ENCODE measurements at places on chromosomes 1 and 21.

DNA sequence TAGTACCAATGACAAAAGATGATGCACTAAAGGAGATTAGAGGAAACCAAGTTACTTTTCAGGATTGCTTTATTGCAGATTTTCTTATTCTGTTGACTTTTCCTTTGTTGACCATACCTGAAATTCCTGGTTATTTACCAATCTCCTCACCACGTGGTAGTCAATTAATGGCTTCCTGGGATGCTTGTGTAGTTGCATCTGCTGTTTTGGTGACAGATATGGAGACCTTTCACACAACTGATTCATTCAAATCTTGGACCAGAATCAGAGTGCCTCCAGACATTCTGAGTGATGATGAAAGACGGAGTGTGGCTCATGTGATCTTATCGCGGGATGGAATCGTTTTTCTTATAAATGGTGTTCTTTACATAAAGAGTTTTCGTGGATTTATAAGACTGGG lies 91.3 kb downstream of the CATSPERE start:
- DNase-seq, result no peak

GRCh38 chr1:3700631-3701030 lies 48.3 kb downstream of the TP73 start:
- DNase-seq, result no peak

DNA sequence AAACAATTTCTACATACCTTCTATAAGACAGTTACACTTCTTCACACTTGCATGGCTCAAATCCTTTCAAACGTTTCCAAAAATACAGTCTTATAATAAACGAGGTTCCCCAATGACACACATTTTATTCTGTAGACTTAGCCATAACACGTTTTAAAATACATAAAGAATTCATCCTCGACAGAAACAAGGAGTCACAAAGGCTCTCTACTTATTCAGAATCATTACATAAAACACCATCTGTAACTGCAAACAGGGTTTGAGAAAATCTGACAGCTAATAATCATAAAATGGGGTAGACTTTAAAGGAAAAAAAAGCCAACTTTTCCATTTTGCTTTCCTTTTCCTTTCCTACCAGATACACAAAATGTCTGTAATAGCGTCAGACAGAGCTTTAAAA lies 1.8 kb downstream of the PIK3R3 start:
- no peak for DNase-seq

DNA sequence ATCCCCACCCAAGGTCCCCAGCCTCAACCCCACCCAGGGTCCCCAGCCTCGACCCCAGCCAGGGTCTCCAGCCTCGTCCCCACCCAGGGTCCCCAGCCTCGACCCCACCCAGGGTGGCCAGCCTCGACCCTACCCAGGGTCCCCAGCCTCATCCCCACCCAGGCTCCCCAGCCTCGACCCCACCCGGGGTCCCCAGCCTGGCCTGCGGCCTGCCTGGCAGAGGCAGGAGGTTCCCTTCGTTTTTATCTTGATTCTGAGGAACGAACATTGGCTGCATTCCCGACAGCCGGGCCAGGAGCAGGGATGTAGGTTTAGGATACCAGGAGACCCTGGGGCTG lies 3.4 kb upstream of the PDE9A start:
- DNase-seq, result no peak

GRCh38 chr1:8818325-8818775 lies 910 bp upstream of the RERE start:
- no peak for DNase-seq

DNA sequence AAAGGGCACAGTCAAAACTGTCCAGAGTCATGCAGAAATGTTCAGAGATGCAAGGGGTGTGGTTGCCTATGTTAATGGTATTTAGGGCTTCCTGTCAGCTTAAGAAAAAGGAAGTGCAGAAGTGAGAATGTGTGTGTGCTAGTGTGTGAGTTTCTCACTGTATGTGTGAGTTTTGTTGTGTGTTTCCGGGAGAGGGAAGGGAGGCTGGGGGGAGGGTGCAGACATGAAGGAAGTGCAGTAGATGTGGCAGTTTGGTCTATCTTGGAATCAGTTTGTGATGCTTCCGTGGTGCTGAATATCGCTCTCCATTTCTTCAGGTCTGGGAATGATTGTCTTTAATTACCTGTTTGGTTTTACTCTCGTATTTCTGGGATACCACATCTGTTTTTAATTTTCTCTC lies 16.5 kb upstream of the ATP6V1G3 start:
- DNase-seq, result no peak

DNA sequence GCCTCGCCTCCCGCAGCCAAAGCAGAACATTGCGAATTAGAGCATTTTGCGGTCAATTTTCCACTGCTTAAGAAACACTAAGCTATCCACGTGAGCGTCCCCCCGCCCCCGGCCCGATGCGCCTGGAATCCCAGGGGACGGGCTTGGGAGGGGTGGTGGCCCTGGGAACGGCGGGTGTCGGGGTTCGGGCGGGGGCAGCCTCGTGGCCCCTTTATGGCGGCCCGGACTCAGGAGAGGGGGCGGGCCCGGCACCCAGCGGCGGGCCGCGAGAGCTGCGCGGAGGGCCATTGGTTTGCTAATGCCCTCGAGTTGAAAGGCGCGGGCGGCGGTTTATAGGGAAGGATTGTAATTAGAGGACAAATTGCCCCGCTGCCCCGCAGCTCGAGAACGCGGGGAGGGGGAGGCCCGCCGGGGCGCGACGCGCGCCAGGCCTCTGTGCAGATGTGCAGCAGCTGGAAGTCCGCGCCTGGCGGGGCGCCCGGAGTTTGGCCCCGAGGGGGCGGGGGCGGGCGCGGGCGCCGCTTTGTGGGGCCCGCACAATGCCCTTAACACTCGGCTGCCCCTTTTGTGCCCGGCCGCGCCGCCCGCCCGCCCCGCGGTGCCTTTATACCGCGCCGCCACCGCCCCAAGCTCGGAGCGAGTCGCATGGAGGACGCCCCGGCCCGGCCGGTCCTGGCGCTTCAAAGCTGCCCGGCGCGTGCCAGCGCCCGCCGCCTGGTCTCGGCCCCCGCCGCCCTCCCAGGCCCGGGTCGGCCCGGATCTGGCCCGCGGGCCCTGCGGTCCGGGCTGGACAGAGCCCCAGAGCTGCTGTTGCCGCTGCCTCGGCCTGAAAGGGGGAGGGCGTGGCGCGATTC lies 1.9 kb upstream of the HES3 start:
- DNase-seq, result no peak

DNA sequence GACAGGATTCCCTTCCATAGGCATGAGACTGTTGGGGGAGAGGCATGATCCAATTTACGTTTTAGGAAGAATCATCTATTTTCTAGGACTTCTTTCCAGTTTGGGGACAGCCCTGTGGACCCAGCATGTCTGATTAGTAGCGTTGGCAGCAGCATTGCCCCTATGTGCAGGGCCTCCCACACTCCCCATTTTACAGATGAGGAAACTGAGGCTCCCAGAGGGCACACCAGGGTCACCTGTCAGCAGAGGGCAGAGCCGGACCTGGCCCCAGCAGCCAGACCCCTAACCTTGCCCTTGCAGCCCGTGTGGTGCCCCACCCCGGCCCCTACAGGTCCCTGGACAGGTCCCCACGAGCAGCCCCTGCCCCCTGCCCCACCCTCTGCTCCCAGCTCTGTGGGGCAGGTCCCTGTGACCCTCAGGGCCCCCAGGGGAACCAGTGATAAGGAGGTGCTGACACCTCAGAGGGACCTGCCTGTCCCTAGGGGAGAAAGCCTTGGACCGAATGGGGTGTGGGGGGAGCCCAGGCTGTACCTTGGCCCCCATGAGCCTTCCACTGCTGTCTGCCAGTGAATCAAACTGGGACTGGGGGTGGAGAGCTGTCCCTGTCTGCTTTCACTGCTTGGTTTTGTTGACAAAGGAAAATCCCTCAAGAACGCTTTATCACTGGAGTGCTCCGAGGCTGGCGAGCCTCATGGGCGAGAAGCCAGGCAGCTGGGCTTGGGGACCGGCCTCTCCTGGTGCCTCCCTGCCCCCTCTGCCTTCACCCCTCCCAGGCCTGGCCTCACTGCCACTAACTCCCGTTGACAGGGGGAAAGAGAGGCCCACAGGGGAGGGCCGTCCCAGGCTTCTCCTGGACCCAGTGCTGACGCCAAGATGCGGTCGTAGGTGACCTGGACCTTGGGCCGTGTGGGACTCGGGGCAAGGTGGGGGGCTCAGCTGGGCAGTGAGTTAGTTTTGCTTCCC lies 39.4 kb upstream of the CCDC27 start:
- no peak for DNase-seq

DNA sequence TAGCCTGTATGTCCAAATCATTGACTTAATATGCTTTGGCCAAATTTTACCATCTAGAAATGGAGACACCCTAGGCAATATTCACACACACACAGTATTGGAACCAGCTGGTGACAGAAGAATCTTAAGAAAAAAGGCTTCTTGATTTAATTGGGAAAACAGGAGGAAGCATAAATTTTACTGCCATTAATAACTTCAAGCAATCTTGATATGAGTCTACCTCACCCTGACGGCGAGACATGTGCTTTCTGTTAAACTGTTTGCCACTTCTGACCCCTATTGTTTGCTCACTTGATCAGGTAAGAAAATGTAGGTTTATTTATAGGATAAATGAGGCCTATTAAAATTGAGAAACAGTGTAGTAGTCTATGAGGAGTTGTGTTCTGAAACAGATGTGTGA lies 73.2 kb downstream of the KIFAP3 start:
- DNase-seq, result no peak

GRCh38 chr1:58670181-58670580 lies 29.7 kb downstream of the MYSM1 start:
- no peak for DNase-seq

DNA sequence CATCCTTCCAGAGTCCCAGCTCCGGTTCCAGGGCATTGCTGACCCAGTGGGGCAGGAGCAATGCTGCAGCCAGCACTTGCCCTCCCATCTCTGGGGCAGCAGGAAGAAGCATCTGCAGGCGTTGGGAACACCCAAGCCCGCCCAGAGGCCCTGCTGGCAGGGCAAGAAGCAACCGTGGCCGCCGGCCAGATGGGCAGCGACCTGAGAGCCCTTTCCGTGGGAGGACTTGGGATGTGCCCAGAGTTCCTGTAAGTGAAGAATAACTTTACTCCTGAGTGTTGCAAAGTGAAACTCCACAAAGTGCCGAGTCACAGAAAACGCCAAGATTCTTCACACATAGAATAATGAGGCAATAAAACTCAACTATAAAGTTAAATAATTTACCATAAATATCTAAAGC lies 46.0 kb downstream of the GRIK3 start:
- no peak for DNase-seq

DNA sequence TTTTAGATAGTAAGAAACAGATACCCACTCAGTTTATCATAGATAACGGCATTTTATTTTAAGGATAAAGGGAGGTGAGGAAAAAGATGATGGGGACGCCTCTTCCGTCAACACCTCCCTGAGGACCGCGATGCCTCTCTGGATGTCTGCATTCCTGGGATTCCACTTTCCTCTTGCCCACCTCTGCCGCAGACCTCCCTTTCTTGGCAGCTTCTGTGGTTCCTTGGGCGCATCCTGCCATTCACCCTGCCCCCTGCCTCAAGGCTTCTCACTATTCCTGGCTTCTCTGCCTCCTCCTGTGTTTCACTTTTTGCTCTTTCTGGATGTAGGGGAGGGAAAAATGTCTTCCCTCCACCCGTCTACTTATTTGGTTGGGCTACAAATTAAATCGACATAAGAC lies 19.9 kb downstream of the HUNK start:
- DNase-seq, result no peak
